ENCODE measurements at places on chromosomes 7 and 10.

GRCh38 chr7:41035794-41036193, 667.1 kb downstream of the INHBA start:
- no peak for DNase-seq

- no peak for DNase-seq
Measured at GRCh38 chr7:144527051-144527471, 123.6 kb upstream of the NOBOX start.

DNA sequence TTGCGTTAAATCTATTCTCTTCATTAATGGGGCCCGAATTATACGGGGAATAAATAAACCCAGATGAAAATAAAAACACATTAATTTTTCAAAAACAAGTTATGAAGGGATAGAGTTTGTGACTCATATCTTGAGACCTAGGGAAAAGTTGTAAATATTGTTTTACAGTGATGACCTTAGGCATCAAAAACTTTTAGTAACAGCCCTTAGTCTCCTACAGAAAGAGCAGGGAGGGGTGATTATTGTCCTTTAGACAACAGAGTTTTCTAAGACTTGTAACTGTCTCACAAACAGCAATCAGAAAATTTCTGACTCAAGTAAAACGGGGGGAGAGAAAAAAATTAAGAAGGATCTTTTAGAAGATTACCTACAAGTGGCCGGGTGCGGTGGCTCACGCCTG, 102.7 kb downstream of the COL28A1 start:
- no peak for DNase-seq

DNA sequence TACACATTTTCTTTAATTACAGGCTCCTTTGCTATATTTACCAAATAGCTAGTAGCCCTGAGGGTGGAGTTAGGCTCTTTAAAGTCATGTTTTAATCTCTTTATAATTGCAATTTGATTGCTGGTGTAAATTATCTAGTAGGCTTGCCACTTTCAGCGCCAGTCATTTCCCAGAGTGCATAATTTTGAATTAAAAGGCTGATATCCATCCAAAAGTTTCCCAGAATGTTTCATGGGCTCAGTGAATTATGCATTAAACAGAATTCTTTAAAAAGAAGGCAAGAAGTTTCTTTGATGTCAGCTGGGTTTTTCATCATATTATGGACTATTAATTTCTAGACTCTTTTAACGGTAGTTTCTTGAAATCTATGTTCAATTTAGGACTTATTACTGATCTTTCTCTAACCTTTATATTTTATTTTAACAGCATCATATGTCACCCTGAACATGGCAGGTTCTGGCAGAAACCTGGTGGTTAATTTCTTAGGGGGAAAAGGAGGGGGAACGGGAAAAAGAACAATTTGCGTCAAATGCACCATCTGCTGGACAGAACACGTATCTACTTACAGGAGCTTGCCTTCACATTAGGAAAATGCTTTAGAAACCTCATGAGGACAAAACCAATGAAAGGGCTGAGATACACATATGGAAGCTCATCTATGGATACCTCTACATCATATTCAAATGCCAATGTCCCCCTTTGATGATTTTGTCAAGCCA, 171.1 kb downstream of the GRM3 start:
- no peak for DNase-seq

GRCh38 chr7:36464271-36464670, 74.6 kb downstream of the ANLN start:
- DNase-seq: no peak

DNA sequence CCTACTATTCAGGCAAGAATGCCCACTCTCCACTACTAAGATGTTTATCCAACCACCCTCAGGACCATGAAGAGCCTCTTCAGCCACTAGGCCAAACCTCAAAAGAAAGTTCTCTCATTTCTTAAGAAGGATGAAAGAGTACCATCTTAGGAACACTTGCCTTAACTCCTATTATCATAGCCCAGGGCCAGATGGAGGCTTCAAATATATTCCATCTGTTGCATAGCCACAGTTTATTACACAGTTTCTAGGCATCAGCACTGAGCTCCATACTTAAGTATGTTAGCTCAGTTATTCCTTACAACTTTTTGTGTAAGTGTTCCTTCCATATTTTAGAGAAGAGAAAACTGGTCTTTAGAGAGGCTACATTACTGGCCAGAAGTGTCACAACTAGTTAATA, 37.4 kb upstream of the YAE1 start:
- DNase-seq: no peak

DNA sequence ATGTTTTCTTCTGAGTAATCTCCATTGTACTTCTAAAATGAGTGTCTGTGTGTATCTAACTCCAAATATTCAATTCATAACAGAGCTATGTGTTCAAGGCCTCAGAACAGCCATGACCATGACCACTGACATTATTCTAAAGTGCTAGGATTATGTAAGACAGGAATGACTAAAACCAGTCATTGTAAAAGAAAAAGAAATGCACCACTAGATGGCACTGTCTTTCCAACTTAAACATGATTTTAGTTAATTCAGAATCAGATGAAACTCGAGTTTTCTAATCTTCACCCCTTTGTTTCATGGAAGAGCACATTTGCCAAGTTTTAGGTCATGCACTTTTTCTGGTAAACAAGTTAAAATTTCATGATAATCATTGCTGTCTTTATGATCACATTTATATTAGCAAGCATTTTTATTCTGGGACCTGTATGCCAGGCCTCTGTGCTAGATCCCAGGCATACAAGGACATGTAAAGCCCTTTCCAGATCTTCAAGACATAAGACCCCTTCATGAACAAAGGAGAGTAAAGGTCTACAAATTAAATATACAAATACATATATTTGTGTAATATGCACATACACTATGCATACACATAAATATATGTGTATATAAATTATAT, 26.1 kb upstream of the RSU1 start:
- DNase-seq: no peak

GRCh38 chr7:101554584-101555268, 74.4 kb downstream of the MYL10 start:
- no peak for DNase-seq

DNA sequence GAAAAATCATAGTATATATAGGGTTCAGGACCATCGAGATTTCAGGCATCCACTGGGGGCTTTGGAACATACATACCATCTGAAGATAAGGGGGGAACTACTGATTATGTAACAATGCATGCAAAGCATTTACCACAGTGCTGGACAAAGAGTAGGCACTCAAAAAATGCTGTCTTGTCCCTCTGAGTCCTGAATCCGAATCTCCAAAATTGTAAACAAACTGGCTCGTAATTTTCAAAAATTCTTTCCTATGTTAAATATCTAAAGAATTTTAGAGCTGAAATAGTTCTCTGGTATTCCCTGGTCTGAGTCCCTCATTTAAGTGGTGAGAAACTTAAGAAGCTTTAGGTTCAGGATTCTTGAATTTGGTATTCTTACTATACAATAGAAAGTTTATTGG, 167.8 kb upstream of the ASAH2 start:
- DNase-seq: no peak
